AML-193 (cell line): ENCODE measurements at places on chromosomes 5 and 9.

DNA sequence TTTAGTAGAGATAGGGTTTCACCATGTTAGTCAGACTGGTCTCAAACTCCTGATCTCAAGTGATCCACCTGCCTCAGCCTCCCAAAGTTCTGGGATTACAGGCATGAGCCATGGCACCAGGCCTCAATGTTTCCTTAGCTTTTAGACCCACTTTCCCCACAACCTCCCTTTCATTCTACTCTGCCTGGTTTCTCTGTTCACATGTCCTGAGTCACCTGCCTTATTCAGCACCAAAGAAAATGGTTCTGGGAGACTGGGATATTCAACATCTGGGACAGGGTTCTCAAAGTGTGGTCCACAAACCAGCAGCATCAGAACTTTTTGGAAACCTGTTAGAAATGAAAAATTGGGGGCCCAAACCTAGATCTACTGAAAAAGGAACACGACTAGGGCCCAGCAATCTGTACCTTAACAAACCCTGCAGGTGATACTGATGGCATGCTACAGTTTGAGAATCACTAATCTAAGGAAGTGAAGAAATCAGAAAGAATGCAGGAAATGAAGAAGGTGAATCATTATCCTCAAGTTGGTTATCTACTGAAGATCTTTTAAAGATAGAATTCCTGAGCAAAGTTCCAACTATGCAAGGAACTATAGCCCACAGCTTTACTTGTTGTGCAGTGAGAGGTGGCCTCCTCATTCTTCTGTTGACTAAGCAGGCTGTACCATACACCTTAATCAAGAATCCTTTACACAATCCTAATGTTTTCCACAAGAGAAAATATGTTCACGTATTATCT lies 51.8 kb upstream of the CTNNAL1 start:
- no peak for DNase-seq

DNA sequence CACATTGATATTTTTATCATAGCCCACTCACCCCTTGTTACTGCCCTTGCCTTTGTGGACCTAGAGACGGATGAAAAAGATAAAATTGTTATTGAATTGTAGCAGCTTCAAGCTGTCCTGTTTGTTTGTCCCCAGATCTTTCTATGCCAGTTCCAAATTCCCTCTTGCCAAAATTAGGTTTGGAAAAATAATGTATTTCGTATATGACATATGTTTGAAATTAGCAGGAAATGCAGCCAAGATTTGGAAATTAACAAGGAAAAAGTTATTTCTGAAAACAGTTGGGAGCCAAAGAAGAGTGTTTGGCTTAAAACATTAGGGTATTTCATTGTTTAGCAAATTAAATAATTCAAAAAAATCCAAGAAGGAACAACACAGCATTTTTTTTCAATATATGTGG lies 33.5 kb downstream of the SPATA31D1 start:
- no peak for DNase-seq

DNA sequence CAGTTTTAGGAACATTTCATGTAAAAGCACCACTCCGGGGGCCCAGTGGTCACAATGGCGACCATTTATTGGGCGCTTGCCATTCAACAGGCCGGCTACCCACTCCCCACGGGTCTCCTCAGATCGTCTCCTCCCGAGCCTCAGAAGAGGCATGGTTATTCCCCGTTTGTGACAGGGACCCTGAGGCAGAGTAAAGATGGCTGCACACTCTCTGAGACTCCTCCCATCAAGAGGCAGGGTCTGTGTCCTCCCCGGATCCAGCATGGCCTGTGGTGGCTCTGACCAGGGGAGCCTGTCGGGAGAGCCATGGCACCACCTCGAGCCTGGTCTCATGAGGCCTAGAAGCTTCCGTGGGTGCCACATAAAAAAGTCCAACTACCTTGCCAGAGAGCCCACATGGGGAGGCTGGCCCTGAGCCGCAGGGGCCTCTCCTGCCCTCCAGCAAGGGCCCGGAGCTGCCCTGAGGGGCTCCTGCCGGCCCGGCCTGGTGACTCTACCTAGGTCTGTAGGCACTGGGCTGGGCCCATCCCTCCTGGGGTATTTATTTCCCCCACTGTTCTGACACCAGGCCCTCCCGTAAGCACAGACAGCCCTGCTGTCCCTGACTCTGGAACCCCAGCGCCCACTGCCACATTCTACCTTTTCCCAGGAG lies 90.8 kb downstream of the VAV2 start:
- DNase-seq = no peak

- DNase-seq = peak; percentile 53
These were observed 2.0 kb downstream of the LARP1 start for GRCh38 chr5:154756868-154757813.

DNA sequence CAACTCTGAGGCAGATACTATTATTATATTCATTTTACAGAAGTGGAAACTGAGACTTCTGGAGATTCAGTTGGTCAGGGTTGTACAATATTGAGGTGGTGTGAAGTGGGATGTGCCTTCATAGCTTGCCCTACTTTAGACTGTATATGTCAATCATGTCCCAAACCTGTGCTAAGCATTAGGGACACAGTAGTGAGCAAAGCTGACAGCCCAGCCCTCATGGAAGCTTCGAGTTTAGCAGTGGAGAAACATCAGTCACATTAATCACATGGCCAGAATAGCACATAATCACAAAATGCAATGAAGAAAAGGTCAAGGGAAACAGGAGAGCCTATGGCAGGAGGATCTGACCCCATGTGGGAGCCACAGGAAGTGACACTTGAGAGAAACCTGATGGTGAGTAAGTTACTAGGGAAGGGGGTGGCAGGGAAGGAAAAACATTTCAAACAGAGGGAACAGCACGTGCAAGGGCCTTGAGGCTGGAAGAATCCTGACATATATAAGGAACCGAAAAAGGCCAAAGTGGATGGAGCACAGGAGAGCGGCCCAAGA lies 20.5 kb upstream of the RALGPS1 start:
- no peak for DNase-seq

DNA sequence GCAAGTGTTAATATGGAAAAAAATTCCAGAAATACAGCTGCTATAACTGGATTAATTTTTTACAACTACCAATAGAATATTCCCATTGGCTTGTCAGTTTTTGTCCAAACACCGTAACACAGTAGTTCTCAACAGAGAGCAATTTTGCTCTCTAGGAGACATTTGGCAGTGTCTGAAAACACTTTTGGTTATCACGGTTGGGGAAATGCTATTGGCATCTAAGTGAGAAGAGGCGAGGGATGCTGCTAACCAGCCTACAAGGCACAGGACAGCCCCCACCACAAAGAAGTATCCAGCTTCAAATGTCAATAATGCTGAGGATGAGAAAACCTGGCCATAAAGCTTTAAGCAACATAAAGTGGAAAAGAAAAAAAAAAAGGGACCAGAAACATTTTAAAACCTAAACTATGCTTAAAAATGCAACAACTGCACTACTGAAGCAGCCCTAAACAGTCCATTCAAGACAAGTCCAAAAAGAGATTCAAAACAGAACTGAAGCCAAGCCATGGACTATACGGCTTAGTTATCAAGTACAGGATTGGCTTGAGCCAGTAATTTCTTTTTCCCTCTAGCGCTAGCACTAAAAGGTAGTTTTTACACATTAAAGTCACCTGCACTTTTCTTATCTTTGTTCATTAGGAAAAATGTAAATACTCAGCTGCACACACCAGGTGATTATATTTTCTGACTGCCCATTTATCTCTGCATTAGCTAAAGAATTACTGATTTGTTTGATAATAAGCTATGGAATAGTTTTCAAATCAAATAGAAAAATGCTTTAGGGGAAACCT lies 83.9 kb downstream of the NR3C1 start:
- DNase-seq = no peak

- DNase-seq = no peak
These were observed 3.1 kb upstream of the VAV2 start for GRCh38 chr9:133995012-133995896.

- peak; percentile 24 for DNase-seq
These were observed 1111.1 kb downstream of the TAF11L14 start for GRCh38 chr5:18745042-18745987.

DNA sequence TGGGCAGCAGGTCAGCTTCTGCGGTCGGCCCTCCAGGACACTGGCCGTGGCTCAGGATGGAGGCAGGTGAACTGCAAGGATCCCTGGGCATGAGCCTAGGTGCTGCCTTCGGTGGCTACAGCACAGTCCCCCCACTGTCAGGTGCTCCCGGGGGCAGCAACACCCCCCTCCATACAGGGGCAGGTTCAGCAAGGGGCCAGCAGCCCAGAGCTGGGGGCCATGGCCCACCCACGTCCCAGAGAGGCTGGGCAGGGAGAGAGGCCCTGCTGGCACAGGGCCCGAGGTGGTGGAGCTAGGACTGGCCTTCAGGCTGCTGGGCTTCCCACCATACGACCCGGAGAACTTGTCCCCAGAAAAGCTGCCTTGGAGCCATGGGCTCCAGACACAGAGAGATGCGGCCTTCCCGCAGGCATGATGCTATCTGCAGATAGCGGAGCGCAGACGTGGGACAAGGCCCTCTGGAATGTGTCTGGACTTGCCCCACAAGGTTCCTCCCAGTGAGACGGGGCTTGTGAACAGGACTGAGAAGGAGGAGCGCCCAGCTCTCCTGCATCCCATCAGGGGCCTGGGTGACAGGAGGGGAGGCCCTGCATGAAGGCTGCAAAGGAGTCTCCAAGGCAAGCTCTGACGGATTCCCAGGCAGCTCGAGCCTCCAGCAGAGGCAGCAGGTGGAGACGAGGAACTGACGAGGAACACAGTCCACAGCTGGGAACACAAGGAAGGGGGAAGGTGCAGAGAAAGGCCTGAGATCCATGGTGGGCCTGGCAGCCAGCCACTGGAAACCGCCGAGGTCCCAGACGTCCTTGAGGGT lies 111.1 kb downstream of the VAV2 start:
- DNase-seq = no peak

- DNase-seq = no peak
These were observed 506.9 kb downstream of the TLE1 start for GRCh38 chr9:81182431-81182830.

DNA sequence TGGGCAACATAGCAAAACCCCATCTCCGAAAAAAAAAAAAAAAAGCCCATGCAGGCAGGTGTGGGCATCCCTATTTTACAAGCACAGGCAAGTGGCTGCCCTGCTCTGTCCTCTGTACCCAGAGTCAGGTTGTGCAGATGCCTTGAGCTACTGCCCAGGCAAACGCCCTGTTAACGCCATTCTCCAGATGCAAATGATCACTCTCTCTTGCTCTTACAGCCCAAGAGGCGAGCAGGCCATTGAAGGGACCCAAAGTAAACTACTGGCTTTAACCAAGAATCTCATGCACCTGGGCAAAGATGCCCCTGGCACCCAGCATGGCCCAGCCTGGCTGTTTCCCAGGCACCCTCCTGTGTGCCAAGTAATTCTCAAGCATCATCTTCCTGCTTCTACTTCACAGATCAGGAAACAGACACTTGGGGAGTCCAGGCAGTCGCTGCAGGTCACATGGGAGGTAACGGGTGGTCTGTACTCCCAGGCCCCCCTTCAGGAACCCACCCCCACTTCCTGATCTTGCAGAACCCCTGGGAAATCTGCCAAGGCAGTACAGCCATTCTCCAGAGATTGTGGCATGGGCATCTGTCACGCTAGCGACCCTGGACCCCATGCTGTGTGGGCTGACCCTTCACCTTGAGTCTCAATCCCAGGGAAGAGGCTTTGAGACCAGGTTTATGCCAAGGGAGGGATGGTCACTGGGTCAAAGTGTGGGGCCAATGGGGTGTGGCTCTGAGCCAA lies 14.2 kb downstream of the EEIG1 start:
- no peak for DNase-seq

GRCh38 chr5:160492565-160492964 lies 70.9 kb downstream of the PTTG1 start:
- DNase-seq = no peak

GRCh38 chr9:121261107-121261460 lies 6.9 kb upstream of the GSN start:
- no peak for DNase-seq

DNA sequence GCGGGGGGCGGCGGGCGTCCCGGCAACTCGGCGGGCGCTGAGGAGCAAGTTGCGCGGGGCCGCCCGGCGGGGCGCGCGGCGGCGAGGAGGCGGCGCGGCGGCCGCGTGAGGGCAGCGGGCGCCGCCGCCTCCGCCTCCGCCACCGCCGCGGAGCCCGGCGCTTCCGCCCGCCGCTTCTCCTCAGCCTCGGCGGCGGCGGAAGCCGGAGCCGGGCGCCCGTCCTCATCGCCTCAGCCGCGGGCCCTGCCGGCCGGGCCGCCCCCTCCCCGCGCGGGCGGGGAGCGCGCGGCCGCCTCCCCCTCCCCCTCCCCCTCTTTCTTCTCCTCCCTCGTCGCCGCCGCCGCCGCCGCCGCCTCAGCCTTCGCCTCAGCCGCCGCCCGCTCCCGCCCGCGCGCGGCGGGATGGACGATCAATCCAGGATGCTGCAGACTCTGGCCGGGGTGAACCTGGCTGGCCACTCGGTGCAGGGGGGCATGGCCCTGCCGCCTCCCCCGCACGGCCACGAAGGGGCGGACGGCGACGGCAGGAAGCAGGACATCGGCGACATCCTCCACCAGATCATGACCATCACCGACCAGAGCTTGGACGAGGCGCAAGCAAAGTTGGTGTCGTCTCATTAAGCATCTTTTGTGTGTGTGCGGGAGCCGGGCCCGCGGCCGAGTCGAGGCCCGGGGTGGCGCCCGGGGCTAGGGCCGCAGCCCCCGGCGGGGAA lies at the start of gene PBX3:
Gene PBX3, plus strand, starts transcription at position 321 of the 712 bp plus-strand sequence.
- no peak for DNase-seq

DNA sequence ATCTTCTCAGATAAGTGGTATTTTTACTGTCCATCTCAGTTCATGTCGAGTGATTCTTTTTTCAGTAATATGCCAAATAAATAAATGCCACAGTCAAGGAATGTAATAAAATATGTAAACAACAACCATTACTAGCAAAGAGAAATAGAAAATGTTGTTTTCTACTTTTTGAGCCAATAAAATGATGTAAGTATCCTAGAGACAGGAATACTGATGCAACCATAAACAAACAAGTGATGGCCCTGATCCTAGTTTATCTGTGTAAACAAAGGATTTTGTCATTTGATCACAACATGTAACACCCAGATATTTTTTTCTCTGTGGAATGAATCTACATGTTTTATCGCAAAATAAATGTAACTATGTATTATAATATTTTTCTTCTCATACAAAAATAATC lies 1852.8 kb downstream of the EFNA5 start:
- no peak for DNase-seq

DNA sequence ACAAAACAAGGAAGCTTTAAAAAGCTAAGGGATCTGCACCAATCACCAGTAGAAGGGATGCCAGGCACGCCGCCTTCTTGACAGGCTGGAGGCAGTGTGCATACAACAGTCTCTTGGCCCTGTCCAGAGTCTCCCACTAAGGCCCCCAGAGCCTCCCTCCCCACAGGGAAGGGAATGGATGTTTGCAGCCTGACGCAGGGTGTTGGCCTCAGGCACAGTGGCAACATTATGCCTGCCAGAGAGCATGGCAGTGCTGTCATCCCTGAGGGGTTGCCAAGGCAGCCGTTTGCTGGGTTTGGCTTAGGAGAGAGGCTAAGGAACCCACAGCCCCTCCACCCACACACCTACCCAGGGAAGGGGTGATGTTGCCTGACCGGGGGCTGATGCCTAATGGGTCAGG lies 4.8 kb downstream of the HBEGF start:
- DNase-seq = no peak
